ENCODE measurements at places on chromosomes 4 and X.

- DNase-seq, result no peak
Measured at GRCh38 chr4:168028970-168029597, 63.3 kb upstream of the ANXA10 start.

DNA sequence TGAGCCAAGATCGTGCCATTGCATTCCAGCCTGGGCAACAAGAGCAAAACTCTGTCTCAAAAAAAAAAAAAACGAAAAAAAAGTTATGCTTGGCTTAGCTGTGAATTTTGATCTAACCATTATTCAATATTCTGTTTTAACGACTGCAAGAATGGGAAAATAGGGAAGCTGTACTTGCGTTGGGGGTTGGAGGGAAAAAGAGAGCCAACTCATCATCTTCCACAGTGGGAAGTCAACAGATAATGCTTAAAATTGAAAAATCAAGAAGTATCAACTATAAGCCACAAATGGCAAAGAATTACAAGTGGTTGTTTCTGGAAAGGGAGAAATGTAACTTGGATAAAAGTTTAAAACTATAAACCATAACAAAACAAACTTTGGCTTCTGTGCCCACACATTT lies 2.9 kb downstream of the TEC start:
- no peak for DNase-seq

GRCh38 chr4:18942874-18943273 lies 921.3 kb upstream of the LCORL start:
- DNase-seq, result no peak

DNA sequence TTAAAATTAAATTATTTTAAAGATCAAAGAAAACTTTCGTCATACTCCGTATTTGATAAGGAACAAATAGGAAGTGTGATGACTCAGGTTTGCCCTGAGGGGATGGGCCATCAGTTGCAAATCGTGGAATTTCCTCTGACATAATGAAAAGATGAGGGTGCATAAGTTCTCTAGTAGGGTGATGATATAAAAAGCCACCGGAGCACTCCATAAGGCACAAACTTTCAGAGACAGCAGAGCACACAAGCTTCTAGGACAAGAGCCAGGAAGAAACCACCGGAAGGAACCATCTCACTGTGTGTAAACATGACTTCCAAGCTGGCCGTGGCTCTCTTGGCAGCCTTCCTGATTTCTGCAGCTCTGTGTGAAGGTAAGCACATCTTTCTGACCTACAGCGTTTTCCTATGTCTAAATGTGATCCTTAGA lies at the start of gene CXCL8:
Gene CXCL8, plus strand, starts transcription at position 217 of the 426 bp plus-strand sequence. Its CDS starts 90 bp downstream, at position 307.
- DNase-seq, result no peak

DNA sequence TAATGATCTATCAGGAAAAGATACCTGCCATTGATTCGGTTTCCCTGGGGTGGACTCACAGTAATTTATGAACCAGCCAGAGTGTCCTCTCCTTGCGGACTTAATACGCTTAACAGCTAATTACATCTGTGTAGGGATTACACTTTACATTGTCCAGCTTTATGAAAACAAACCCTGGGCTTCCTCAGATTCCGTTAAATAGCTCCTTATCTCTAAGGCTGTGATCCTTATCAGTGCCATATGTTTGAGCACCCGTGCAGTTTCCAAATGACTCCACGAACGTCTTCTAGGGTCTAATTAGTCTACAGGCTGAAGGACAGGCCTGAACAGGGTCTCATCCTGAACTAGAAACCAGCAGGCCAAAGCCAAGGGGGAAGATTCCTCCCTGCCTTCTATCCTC lies 56.9 kb downstream of the KDR start:
- DNase-seq, result no peak

GRCh38 chr4:102705391-102705935 lies 55.3 kb downstream of the MANBA start:
- DNase-seq, result no peak

GRCh38 chr4:95985791-95986550 lies 146.1 kb downstream of the PDHA2 start:
- DNase-seq, result no peak

DNA sequence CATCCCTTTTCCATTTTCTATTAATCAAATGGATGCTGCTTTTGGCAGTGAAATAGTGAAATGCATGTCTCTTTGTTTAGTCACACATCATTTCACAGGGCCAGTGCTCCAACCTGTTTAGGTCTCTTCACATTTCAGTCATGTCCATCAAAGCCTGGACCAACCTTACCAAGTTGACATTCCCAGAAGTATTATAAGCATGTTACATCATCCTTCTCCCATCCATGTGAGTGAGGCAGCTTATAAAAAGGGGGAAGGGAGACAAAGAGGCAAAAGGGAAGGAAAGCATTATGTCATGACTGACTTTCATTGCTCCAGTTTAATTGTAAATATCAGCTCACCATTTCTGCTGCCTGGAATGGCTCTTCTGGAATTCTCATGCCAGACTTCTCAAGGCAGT lies 94.4 kb downstream of the NWD2 start:
- DNase-seq, result no peak

DNA sequence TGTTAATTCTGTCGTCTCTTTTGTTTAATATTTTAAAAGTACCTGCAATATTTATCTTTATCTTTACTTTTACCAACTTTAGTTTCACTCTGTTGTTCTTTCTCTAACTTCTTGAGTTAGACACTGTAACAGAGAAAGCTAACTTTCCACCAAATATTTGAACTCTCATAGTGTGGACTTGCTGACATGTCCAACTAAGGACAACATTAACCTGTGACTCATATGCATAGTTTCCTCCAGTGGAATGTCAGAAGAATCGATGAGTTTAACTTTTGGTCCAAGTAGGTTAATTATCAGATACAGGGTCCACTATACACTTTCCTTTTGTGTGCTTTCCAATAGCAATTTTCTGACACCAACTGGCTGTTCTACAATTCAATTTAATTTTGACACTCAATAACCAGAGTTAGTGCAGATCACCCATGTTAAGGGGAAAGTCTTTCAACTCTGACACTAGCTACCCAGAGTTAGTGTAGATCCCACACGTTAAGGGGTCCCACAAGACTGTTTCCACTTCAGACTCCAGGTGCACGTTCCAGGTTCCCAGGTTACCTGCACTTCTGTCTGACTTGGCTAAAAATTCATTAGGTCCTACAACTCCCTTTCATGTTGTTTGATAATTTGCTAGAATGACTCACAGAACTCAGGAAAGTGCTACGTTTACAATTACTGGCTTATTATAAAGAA lies 559.0 kb upstream of the AMOT start:
- DNase-seq, result no peak

- no peak for DNase-seq
Measured at GRCh38 chrX:124476562-124476961, 130.2 kb downstream of the SH2D1A start.

DNA sequence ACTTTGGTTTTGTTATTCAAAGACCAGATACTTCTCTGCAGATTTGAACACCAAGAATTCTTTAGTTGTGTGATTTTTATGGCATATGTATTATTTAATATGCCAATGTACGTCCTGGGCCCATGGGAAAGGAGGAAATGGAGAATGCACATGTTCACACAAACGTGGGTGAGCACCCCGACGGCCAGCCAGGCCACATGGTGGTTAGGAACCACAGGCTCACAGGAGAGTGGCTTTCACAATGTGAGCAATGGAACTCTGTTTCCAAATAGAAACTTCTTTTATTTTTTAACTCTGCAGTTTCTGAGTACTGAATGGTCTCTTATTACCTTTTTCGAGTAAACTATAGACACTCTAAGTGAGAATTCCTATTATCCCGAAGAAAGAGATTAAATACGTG lies 58.0 kb upstream of the UNC5C start:
- DNase-seq, result no peak

GRCh38 chrX:154515090-154515965 lies 704 bp downstream of the FAM3A start:
- no peak for DNase-seq

GRCh38 chr4:150090836-150091235 lies 12.6 kb downstream of the DCLK2 start:
- no peak for DNase-seq

DNA sequence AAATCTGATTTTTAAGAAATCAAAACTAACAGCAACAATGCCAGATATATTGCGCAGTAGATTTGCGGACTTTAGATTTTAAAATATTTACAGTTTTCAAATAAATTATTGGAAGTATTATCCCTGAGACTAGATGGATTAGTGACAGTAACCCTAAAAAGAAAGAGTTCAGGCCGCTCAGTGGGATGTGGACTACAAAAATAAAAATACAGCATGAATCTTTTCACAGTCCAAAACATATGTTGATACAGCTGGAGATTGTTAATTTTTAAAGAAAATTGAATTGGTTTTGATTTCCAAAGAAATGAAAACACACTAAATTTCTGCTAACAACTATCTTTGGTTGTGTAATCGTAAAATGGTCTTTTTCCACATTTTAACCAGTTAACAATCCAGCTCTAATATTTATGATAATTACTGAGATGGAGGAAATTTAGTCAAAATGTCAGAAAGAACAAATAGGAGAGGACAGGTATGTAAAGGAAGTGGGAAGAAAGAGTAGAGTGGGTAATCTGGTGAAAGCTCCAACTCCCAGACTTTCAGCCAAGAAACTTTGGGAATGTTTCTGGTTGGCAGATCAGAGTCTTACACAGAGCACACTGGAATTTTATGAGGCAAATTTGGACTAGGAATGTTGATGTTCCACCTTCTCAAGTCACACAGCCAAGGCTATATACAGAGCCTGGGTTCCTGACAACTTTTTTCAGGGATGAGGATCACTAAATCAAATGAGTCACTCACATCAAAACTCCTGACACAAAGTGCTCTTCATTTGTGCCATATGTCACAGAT lies 15.1 kb downstream of the C4orf36 start:
- no peak for DNase-seq

- DNase-seq, result no peak
Measured at GRCh38 chrX:10415306-10416001, 204.9 kb downstream of the MID1 start.

DNA sequence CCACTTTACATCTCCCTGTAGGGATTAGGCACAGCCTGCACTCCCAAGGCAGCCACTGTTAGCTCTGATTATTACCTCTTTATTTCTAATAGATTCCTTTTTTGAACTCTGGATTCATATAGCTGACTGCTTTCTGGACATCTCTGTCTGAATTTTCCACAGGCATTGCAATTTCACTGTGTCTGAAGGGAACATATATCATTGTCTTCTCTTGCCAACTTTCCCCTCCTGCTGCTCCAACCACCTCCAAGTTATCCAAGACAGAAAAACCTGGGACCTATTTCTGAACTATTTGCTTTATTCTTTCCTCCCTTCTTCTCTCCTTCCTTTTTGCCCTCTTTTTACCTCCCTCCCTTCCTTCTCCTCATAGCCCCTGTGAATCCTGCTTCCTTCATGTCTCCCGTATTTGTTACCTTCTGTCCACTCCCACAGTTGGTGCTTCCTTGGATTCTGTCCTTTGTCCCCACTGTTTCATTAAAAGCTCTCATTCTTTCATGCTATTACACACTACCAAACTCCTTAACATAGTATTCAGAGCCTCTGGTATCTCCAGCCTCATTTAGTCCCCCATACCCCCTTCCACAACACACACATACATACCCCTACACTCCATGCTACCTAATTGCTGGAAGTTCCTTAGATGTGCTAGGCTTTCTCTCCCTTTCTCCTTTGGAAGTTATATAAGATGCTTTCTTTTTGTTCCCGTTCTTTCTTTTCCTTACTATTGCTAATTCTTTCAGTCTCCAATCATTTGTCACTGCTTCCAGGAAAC lies 34.7 kb downstream of the FGF2 start:
- DNase-seq, result no peak

DNA sequence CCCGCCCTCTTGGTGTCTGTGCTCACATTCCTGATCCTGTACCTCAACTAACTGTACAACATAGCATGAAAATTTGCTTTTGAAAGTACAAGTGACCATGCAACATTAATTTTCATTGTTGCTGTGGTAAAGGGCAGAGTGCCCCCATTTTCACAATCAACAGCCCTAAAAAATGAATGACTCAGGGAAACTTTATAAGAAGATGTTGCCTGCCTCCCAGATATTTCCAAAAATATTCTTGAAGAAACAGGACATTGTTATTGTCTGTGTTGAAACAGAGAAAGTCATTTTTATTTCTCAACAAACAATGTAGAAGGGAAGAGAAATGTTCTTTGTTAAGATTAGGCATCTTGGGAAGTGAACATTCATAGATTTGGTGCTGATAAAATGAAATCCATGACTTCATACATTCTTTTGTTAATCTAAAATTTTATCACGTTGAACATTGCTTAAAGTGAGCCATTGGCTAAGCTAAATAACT lies 113.9 kb upstream of the ANXA3 start:
- DNase-seq, result no peak

- no peak for DNase-seq
Measured at GRCh38 chrX:12709047-12709446, 82.2 kb upstream of the PRPS2 start.

- DNase-seq, result no peak
Measured at GRCh38 chr4:139922406-139923024, 231.5 kb downstream of the MAML3 start.

DNA sequence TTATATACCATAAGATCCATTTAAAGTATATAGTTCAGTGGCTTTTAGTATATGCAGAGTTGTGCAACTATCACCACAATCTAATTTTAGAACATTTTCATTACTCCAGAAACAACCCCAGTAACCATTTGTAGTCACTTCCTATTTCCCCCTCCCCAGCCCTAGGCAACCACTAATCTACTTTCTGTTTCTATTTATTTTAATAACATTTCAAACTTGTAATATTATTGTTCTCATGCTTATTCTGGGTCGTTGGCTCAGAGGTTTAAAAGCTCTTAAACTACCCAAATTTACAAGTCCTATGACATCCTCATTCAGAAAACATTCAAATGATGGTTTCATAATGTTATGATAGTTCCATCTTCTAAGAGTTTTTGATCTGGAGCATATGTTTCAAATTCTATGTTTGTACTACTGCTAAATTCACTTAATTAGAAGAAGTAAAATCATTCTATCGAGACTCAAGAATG lies 18.4 kb downstream of the XIAP start:
- no peak for DNase-seq

- no peak for DNase-seq
Measured at GRCh38 chrX:103730796-103731493, 20.2 kb downstream of the TMEM31 start.

- DNase-seq, result no peak
Measured at GRCh38 chr4:58809948-58810347, 1699.8 kb upstream of the IGFBP7 start.

- DNase-seq, result no peak
Measured at GRCh38 chrX:101195442-101196173, 24.0 kb upstream of the DRP2 start.

DNA sequence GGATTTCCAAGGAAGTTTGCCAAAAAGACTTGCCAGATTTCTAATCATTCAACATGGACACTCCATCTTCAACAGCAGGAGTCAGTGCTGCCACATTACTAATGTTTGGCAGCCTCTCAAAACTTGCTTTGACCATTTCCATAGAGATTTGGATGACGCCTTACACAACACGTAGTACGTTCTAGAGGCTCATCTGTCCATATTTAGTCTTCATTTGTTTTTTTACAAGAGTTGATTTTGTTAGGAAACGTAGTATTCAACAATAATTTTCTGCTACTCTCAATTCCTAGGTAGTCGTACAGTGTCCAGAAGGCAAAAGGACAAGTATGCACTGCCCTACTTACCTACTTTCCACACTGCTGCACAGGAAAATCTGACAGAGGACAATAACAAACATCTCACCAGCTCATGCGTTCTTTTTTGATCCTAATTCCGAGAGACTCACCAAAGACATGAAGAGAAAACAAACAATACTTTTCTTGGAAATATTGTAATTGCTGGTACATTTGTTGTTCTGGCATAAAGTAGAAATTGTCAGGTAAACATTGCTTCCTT lies 117.3 kb downstream of the SNCA start:
- DNase-seq, result no peak
